ENCODE measurements at places on chromosomes 11 and 22.

DNA sequence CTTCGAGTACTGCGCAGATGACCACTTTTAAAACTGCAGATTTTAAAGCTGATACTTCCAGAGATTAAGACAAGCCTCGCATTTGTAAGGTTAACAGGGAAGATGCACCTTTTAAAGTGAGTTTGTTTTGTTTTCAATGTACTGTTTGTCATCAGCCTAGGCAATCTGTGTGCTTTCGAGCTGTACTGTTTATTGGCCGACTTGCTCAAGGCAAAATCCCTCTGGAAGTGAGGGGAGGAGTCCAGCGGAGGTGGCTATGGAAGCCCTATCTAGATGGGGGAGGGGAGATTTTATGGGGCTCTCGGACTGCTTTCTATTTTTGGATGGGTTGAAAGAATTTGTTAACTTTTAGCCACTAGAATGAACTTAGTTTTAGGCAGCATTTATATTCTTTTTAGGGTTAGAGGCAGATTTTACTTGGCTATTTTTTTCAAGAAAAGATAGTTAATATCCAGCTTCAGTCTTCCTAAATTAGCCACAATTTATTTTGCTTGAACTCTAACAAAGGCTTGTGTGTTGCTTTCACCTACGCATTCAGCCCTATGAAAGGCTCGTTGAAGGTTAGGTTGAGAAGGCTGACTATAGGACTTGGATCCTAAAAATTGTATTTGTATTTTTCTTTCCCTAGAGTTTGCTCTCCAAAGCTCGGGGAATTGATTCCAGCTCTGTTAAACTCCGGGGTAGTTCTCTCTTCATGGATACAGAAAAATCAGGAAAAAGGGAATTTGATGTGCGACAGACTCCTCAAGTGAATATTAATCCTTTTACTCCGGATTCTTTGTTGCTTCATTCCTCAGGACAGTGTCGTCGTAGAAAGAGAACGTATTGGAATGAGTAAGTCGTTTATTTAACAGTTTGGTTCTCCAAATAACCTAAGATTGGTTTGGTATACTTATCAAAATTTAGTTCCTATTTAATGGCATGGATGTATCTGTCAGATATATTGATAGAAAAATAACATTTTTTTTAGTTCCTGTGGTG is 2.1 kb downstream of the WEE1 start:
- peak; percentile 82 for DNase-seq

GRCh38 chr11:46674463-46675287 is 25.7 kb downstream of the ARHGAP1 start:
- DNase-seq, result no peak

GRCh38 chr11:72394416-72394815 is 39.9 kb downstream of the CLPB start:
- DNase-seq, result no peak

- no peak for DNase-seq
Measured at GRCh38 chr11:110373051-110373702, 56.6 kb upstream of the FDX1 start.

DNA sequence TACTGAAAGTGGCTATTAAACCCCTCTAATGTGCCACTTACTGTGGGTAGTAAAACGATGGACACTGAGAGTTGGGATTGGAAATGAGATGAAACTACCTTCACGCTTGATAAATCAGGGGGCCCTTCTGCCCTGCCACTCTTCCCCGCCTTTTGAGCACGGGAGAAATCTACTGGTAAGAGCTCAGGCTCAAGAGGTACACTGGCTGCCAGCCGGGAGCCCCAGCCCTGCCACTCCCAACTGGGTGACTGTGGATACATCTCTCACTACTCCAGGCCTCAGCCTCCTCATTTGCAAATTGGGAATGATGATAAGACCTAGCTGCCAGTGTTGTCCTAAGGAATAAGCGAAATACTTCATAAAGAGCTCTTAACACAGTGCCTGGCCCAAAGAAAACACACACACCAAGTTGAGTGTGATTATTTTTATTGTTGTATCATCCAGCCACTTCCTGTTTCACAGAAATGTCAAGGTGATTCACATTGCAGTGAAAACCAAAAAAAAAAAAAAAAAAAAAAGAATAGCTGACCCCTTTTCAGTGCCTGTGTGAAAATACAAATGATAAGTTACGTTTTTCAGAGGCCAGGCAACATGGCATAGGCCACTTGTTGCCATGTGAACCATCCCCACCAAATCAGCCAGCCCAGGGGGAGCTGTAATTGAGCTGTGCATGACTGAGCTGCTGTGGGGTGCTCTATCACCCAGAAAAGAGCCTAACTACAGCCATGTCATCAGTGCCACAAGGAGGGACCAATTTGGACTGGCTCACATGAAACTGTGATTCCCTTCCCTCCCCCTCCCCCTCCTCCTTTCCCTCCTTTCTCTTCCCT is 4.4 kb upstream of the ZNRD2 start:
- DNase-seq, result no peak

DNA sequence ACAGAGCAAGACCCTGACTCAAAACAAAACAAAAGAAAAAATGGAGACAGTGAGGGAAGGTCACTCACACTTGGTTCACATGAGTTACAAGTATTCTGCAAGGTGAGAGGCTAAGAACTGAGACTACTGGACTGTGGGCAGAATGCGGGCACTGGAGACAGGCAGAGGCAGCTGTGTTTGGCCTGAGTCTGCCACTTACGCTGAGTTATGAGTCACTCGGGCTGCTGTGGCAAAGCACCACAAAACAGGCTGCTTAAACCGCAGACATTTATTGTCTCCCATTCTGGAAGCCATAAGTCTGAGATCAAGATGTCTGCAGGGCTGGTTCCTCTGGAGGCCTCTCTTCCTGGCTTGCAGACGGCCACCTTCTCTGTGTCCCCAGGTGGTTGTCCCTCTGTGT is 122.8 kb downstream of the SHANK2 start:
- no peak for DNase-seq

DNA sequence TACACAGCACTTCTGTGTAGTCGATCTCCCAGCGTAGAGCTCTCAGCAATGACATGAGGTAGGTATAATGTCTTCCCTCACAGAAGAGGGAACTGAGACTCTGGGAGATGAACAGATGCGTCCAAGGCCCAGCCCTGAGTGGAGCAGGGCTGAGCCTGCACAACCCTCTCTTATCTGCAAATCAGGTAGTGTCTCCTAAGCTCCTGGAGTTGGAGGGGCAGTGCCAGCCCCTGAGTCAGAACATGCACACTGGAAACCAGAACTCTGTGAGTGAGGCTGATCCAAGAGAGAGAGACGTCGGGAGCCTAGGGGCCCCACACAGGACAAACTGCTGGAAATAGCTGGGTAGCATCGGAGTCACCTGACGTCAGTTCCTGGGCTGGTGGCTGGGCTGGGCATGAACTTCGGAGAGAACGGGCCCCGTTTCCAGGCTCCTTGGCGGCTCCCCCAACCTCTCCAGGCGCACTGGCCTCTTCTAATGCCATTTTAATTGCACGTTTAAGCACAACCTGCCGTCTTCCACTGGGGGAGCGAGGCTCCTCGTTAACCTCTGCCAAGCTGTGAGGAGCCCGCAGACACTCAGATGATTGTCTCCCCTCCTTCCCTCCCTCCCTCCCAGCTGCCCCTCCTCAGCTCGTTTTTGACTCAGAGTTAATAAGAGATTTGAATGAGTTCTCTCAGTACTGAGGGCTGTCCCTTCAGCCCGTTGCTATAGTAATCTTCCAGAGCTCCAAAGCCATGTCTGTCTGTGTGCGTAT is 191.2 kb upstream of the TBCEL start:
- DNase-seq, result no peak

GRCh38 chr22:17984114-17984513 is 40.2 kb downstream of the MICAL3 start:
- DNase-seq, result no peak
